ENCODE measurements at places on chromosomes 1 and 21.

- no peak for DNase-seq
These were observed 2.3 kb downstream of the GART start for GRCh38 chr21:33539616-33540015.

- DNase-seq: no peak
These were observed 11.6 kb downstream of the CFAP410 start for GRCh38 chr21:44327603-44327974.

- no peak for DNase-seq
These were observed 40.1 kb downstream of the SLC2A7 start for GRCh38 chr1:8985915-8986813.

GRCh38 chr1:202143768-202144401 lies 652 bp downstream of the ARL8A start:
- peak; percentile 80 for DNase-seq
